ENCODE measurements at places on chromosomes 5 and 9. TPM values are rescaled to one million over a fixed set of nuclear protein-coding genes. Genes with fewer than 3 reads are reported as not detected.

The FBP2 gene
- total RNA-seq = not detected

The EPB41L4B gene
- total RNA-seq = 0.22 TPM

The TICAM2 gene
- 0.43 TPM for total RNA-seq

The TPPP gene
- 0.11 TPM for total RNA-seq

The CNTFR gene
- not detected for total RNA-seq

The CCDC112 gene
- 5.1 TPM for total RNA-seq

The CTSV gene
- total RNA-seq = 0.26 TPM

All from dermis lymphatic vessel endothelial cell (primary cell).